Esophagus muscularis mucosa (tissue), 4 donors: ENCODE measurements at places on chromosomes 7 and 10. TPM values are rescaled to one million over a fixed set of nuclear protein-coding genes. Genes with fewer than 3 reads are reported as not detected.

The ITIH2 gene
- total RNA-seq: not detected

The ASB10 gene
- total RNA-seq: not detected

The SPDYE9 gene
- not detected for total RNA-seq

The SPDYE11 gene
- not detected for total RNA-seq

The AOC1 gene
- not detected for total RNA-seq

The NPVF gene
- total RNA-seq: not detected

The SSC4D gene
- not detected for total RNA-seq

The RBP3 gene
- total RNA-seq: not detected

The FLNC gene
- 647 TPM for total RNA-seq

The NEURL1 gene
- 0.42 TPM for total RNA-seq

The POLL gene
- total RNA-seq: 24.9 TPM

The CALML5 gene
- not detected for total RNA-seq

The CDCA7L gene
- 27.2 TPM for total RNA-seq

The PRSS1 gene
- total RNA-seq: not detected

The CRHR2 gene
- total RNA-seq: 0.29 TPM

The BAMBI gene
- total RNA-seq: 8.1 TPM

The RHEB gene
- 98.5 TPM for total RNA-seq

The CABCOCO1 gene
- total RNA-seq: 0.83 TPM

The DYNC1I1 gene
- 16.4 TPM for total RNA-seq

The GPNMB gene
- 46.1 TPM for total RNA-seq

The MMP21 gene
- not detected for total RNA-seq

The ZPBP gene
- not detected for total RNA-seq

The IQUB gene
- total RNA-seq: 5.6 TPM
